DMS153 (cell line): ENCODE measurements at places on chromosomes 3 and 15.

DNA sequence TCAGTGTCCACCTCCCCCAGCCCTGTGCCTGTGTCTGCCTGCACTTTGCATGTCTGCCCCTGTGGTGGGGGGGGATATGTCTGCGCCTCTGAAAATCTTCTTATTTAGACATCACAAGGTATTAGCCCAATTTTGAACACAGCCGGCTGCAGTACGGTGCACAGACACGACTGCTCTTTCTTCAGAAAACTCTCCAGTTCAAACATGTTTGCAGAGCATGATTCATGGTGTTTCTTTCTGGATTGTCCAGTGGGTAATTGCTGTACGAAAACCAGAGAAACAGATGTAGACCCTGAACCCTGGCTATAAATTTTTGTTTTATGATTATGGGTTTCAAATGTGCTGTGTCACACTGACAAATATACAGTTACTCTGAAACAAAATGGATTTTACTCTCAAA is 3.4 kb upstream of the RARB start:
- no peak for DNase-seq

- DNase-seq = no peak
Observed at GRCh38 chr3:122640437-122640999, 40.1 kb upstream of the PARP14 start.

GRCh38 chr15:95857124-95857757 is 473.3 kb upstream of the NR2F2 start:
- no peak for DNase-seq

GRCh38 chr3:23402728-23403492 is 199.8 kb downstream of the UBE2E2 start:
- no peak for DNase-seq

DNA sequence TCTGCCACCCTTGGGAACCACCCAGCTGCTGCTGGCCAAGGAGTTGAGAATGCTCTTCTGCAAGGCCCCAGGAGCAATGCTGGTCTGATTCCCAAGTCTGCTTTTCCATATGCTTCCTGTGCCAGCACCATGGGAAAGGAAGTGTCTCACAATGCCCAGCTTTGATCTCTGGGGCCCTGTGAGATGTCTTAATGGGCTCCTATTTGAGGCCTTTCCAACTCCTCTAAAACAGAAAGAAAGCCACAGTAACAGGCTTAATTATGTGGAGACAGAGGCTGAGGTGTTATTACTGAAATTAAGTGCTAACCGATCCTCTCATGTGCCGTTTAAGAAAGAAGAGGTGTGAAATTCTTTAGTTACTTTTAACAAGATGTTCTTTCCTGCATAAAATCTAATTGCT is 4.5 kb downstream of the EOGT start:
- no peak for DNase-seq
